Activated CD4-positive, alpha-beta memory T cell treated with anti-CD3 and anti-CD28 coated beads, Interleukin-2, amount 10 ng/mL, durations not matched to agents 7 days and 5 days (primary cell): ENCODE measurements at places on chromosomes 3 and 15.

DNA sequence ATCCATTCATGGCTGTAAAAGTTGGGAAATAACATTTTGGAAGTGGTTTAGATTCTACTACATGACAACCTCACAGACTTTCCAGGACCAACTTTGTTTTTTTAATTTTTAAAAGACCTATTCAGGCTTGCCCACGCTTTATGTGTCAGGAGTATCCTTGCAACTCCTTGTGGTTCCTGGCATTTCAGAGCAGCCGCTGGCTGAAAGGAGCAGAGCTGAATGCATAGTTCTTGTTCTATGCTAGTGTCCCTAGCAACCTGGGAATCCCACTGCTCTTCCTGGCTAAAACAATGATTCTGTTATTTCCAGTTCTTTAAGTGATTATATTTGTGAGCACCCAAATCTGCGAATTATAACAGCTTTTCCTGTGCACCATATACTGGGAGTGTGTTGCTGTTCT, 34.9 kb downstream of the CP start:
- no peak overlapping the region for H3K4me3 ChIP-seq
- peaks cover 13% of the 10 kb centered on the region for H3K27me3 ChIP-seq
- no peaks in the 10 kb centered on the region for H3K36me3 ChIP-seq
- H3K27ac ChIP-seq, result no peak overlapping the region

GRCh38 chr3:126967386-126967785, 15.5 kb upstream of the PLXNA1 start:
- no peaks in the 10 kb centered on the region for H3K36me3 ChIP-seq
- no peak for DNase-seq
- H3K4me3 ChIP-seq, result no peak overlapping the region
- H3K27me3 ChIP-seq, result peaks cover 7% of the 10 kb centered on the region
- peaks cover 2% of the 10 kb centered on the region for H3K4me1 ChIP-seq

DNA sequence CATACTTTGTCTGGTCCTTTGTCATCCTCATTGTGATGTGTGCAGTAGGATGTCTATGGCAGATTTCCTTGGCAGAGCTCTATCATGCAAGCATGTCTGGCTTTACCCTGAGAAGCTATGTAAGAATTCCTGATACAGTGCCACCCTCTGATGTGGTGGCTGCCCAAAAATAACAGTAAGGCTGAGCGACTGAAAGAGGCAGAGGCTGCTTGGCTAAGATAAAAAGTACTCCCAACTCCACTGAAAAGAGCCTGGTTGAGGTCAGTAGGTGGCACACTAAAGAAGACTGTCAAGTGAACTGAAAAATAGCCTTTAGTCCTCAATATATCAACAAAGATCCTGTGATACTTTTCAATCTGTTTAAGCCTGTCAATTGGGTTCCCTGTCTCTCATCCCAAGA, 31.7 kb downstream of the BTLA start:
- no peak overlapping the region for H3K4me3 ChIP-seq
- peaks cover 77% of the 10 kb centered on the region for H3K36me3 ChIP-seq
- no peak for DNase-seq
- peaks cover 79% of the 10 kb centered on the region for H3K4me1 ChIP-seq
- H3K27ac ChIP-seq, result peak overlapping the region; percentile 12

DNA sequence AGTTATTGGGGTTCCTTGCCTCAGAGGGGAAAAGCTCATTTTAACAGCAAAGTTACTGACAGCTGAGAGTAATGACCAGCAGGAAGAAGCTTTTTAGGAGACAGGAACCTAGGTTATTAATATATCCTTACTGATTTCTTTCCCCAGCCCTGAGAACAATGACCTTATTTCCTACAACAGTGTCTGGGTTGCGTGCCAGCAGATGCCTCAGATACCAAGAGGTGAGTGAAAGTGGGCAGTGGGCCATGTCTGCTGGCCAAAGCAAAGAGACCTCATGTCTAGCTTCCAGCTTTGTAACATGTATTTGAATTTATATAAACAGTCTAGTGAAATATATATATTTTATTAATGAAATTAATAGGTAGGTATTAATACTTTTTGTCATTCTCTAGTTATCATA, 5.0 kb downstream of the CCNDBP1 start:
- H3K4me3 ChIP-seq, result no peak overlapping the region
- no peak overlapping the region for H3K27ac ChIP-seq
- DNase-seq, result no peak
- no peaks in the 10 kb centered on the region for H3K27me3 ChIP-seq
- H3K36me3 ChIP-seq, result peaks cover 67% of the 10 kb centered on the region
- peaks cover 34% of the 10 kb centered on the region for H3K4me1 ChIP-seq

DNA sequence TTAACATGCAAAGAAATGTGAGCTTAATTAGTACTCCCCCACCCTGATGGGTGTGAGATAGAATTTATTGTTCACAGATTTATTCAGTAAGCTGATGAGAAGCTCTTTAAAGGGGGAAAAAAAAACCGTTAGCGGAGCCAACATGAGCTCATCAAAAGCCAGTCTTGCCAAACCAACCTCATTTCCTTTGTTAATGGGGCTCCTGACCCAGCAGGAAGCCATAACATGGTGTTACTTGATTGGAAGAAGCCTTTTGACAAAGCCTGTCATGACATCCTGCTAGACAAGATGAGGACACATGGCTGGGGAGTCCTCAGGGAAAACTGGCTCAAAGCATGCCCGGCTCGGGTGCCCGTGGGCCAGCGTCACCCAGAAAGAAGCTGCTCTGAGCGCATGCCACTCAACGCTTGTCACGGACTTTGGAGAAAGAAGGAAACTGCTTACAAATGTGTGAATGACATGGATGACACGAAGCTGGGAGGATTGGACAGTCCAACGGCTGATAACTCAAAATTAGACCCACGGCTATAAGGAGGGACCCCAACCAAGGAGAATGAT, 64.6 kb downstream of the SLCO2A1 start:
- no peaks in the 10 kb centered on the region for H3K27me3 ChIP-seq
- H3K27ac ChIP-seq, result no peak overlapping the region
- DNase-seq, result no peak
- H3K36me3 ChIP-seq, result no peaks in the 10 kb centered on the region
- no peaks in the 10 kb centered on the region for H3K4me1 ChIP-seq
- H3K4me3 ChIP-seq, result no peak overlapping the region

DNA sequence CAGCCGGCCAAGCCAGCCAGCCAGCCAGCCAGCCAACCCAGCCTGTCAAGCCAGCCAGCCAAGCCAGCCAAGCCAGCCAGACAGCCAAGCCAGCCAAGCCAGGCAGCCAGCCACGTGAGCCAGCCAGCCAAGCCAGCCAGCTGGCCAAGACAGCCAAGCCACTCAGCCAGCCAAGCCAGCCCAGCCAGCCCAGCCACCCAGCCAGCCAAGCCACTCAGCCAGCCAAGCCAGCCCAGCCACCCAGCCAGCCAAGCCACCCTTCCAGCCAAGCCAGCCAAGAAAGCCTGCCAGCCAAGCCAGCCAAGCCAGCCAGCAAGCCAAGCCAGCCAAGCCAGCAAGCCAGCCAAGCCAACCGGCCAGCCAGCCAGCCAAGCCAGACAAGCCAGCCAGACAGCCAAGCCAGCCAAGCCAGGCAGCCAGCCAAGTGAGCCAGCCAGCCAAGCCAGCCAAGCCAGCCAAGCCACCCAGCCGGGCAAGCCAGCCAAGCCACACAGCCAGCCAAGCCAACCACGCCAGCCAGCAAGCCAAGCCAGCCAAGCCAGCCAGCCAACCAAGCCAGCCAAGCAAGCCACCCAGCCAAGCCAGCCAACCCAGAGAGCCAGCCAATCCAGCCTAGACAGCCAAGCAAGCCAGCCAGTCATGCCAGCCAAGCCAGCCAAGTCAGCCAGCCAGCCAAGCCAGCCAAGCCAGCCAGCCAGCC, 199.5 kb downstream of the GOLGA6L6 start:
- H3K27me3 ChIP-seq, result no peaks in the 10 kb centered on the region
- no peak overlapping the region for H3K4me3 ChIP-seq
- H3K27ac ChIP-seq, result no peak overlapping the region
- H3K36me3 ChIP-seq, result no peaks in the 10 kb centered on the region

DNA sequence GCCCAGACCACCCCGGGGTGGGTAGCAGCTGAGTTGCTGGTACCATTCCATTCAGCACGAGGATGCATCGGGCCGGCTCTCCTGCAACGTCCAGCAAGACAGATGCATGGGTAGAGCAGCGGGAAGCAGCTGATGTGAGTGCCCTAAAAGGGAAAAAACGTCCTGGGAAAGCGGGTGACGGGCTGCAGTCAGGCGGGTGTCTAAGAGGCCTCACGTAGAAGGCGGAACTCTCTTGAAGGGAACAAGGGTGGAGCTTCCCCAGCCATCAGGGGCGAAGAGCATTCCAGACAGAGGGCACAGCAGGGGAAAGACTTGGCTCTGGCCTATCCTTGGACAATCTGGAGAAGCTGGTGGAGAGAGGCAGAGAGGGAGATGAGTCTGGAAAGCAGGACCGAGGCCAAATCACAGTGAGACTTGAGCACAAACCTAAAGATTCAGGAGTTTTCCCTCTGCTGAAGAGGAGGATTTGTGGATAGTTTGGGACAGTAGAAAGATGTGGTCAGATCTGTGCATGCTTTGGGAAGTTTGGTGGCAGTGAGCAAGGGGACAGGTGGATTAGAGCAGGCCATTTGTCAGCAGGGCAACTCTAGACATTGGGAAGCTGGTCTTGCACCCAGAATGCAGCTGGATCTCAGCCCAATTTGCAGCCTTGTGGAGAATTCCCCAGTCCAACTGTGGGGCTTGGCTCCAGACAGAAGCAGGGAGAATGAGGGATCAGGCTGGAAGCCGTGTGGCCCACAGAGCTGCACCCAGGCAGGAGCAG, 70.7 kb downstream of the SEMA5B start:
- no peaks in the 10 kb centered on the region for H3K4me1 ChIP-seq
- H3K27me3 ChIP-seq, result peaks cover 22% of the 10 kb centered on the region
- H3K4me3 ChIP-seq, result no peak overlapping the region
- DNase-seq, result no peak

DNA sequence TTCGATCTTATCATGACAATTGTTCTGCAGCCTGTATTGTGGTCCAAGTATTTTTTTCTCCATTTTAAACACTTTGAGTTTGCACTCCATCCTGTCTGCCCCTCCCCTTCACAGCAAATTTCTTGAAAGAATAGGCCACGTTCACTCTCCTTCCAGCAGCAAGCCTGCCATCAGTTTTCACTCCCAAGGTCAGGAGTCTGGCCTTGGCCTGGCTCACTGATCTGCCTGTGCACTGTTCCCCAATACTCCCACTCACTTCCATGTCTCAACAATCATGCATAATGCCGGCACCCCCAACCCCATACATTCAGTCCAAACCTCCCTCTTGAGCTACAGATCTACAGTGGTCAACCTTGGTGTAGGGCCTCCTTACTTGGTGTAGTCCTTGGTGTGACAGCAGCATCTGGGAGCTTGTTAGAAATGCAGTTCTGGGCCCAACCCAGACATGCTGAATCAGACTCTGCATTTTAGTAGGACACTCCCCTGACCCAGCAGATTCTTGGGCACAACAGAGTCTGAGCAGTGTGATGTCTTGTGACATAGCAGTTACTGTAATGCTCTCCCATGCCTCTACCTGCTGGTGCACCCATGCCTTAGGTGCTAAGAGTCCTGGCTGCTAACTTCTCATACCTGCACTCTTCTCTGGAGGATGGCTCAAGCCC, 58.3 kb upstream of the XCR1 start:
- no peak overlapping the region for H3K27ac ChIP-seq
- no peak for DNase-seq
- H3K4me1 ChIP-seq, result peaks cover 39% of the 10 kb centered on the region
- no peak overlapping the region for H3K4me3 ChIP-seq
- H3K27me3 ChIP-seq, result peaks cover 35% of the 10 kb centered on the region

DNA sequence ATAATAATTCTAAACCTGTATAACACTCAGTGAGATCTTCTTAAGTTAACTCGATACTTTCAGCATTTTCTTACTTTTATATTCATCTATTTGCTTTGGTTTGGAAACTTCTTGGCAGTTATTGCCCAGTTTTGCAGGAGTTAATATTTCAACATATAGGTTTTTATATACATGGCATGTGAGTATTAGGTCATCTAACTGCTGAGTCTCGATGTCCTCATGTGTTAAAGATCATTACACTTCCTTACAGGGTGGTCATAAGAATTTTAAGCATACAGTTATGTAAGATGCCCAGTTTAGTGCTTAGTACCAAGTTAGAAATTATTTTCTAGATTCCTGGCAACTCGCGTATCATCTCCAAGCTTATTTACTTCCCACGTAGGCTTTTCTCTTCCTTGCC, 62.9 kb downstream of the TMEM39A start:
- peaks cover 24% of the 10 kb centered on the region for H3K4me1 ChIP-seq
- DNase-seq, result no peak
- no peak overlapping the region for H3K27ac ChIP-seq
- H3K27me3 ChIP-seq, result no peaks in the 10 kb centered on the region

DNA sequence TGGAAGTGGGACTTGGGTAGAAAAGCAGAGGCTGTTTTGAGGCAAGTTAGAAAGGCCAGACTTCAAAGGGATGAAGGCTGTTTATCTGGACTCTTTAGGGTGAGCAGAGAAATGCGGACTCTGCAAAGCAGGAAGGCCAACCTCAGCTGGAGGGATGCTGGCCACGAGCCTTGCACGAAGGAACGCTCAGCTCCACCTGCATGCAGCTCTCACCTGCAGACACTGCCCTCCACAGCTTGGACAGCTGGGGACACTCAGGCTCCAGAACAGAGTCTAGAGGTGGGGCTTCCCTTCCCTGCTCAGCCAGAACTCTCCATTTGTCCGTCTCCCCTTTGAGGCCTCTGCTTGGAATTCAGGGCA, 229.7 kb downstream of the ADAMTS17 start:
- DNase-seq, result no peak
- no peak overlapping the region for H3K4me3 ChIP-seq
- H3K36me3 ChIP-seq, result no peaks in the 10 kb centered on the region
- peaks cover 21% of the 10 kb centered on the region for H3K4me1 ChIP-seq

DNA sequence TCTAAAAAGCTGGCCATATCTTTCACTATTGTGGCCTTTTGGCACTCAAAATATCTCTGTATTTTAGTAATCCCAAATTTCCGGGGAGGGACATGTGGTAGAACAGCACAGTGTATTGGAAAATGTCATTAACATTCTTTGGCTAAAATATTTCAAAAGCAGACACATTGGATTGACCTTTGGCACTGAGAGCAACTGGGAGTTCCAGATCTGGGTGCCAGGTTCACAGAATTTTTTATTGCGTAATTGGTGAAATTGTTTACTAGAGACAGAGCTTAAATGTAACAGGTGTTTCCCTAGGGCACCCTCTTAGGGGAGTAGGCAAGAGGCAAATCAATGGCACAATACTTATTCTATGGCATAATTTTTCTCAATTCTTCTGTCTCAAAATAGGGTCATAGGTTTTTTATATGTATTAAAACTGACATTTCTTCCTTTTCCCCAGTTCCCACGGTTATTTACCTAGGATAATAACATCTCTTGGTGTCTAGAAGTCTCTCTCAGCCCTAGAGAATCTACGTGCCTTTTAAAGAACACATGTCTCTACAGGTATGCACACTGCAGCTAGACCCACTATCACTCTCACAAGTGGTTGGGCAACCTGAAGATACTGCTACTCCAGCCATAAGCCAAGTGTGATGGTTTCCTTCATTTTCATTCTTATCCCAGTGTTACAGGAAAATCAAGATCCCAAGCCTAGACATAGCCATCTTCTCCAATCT, 10.6 kb downstream of the RBMS3 start:
- H3K27ac ChIP-seq, result no peak overlapping the region
- no peaks in the 10 kb centered on the region for H3K27me3 ChIP-seq
- DNase-seq, result no peak
- no peaks in the 10 kb centered on the region for H3K4me1 ChIP-seq
- H3K36me3 ChIP-seq, result no peaks in the 10 kb centered on the region

- no peaks in the 10 kb centered on the region for H3K36me3 ChIP-seq
- H3K4me1 ChIP-seq, result peaks cover 4% of the 10 kb centered on the region
- no peak overlapping the region for H3K4me3 ChIP-seq
- no peak for DNase-seq
- H3K27me3 ChIP-seq, result peaks cover 5% of the 10 kb centered on the region
- H3K27ac ChIP-seq, result no peak overlapping the region
Measured at GRCh38 chr3:38645076-38645475, 4.4 kb downstream of the SCN5A start.
